ENCODE measurements at places on chromosomes 6 and 20.

DNA sequence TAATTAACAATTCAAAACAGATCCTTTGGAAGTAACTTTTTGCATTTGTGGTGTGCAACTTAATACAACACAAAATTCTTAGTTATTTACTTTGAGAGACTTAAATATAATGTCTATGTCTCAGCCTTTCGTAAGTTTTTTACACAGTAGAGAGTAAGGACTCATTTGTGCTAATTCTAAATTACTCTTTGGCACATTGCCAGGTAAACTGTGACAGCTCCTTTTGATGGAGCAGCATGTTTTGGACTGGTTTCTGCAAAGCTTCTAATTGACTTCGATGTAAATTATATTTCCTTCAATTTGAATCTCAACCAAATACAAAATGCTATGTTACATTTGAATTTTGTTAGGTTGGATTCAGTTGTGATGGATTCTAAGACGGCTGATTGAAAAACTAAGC, 450.7 kb upstream of the OPRM1 start:
- DNase-seq, result no peak

DNA sequence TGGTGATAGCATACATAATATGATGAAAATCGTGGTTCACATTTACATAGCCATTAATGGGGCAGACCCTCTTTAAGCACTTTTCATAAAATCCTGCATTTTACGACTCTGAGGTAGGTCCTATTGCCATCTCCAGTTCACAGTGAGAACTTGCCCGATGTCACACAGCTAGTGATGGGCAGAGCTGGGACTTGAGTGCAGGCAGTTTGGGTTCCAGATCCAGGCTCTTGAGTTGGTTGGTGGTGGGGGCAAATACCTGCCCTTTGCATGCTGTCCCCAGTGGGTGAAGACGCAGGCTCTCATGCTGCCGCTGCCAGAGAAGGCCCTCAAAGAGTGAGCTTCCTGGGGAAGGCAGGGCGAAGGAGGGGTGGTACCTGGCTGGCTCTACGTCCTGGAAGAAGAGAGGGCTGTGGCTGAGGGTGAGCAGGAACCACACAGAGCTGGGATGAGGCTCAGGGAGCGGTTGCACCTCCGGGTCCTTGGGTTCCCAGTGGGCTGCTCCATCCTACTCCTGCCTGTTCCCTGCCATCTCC, 6.1 kb upstream of the BAK1 start:
- DNase-seq, result no peak

- peak; percentile 40 for DNase-seq
These were observed 151.8 kb downstream of the FOXC1 start for GRCh38 chr6:1761477-1761877.

- DNase-seq, result no peak
These were observed 75.4 kb upstream of the ECI2 start for GRCh38 chr6:4210629-4211419.

DNA sequence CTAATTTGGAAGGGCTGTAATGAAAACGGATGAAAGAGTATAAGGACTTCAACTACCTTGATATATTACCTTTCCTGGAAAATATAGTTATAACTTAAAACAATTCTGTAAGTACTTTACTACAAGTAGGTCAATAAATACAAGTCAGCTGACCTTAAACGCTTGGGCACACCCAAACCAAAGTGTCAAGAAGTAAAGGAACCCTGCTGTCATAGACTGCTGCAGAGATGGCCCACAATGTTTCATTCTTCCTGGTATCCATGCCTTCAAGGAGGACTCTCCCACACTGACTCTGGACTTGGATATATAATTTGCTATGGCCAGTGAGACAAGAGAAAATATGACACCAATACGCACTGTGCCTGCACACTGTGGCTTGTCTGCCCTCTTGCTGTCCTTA, 132.0 kb downstream of the LAMP5 start:
- no peak for DNase-seq

GRCh38 chr6:2549834-2550233, 200.9 kb downstream of the MYLK4 start:
- no peak for DNase-seq

GRCh38 chr6:4603291-4603690, 172.9 kb upstream of the CDYL start:
- DNase-seq, result no peak

DNA sequence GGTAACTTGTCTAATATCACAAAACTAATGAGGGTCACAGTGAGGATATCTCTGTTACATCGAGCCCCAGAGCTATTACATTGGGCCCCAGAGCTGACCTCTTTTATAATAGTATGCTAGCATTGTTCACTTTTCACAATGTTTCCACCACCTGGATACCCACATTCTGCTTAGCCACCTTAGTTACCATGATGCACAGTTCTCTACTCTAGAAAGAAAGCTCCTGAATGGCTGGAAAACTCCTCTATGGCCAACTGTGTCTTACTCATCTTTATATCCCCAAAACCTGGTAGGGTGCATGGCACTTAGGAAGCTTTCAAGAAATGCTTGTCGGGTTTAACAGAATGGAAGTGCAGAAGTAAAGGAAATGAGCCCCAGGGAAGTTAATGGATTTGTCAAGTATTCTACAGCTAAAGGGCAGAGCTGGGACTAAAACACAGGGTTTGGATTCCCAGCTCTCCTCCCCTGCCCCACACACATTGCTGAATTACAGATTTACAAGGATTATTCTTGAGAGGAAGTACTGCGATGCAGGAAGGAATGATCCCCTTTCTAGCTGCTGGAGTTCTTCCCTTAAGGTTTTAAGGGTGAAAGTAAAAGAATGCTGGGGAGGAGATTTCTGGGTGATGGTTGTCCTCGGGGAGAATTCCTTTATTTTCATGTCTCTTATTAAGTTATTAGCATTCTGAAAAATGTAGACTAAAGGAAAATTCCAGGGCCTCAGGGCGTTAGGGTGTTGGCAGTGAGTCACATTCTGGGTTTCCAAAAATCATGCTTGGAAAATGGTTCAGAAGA, 16.1 kb upstream of the HINT3 start:
- DNase-seq, result no peak

DNA sequence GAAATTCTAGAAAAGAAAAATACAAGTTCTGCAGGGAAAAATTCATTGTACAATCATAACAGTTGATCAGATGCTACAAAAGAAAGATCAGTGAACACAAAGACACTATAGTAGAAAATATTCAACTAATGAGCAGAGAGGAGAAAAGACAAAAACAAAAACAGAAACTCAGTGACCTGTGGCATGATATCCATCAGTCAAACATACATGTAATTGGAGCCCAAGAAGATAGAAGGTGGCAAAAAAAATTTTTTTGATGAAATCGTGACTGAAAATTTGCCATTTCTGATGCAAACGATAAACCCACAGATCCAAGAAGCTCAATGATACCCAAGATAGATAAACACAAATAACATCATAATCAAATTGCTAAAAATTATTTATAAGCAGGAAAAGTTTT, 13.1 kb upstream of the FOXQ1 start:
- DNase-seq, result no peak
